ENCODE measurements at places on chromosomes 2 and 18.

GRCh38 chr2:20333738-20334137, 16.9 kb downstream of the PUM2 start:
- no peak for DNase-seq

GRCh38 chr18:45663403-45664045, 48.2 kb downstream of the SLC14A2 start:
- DNase-seq, result no peak

GRCh38 chr2:239747274-239747673, 277.9 kb downstream of the NDUFA10 start:
- peak; percentile 34 for DNase-seq

DNA sequence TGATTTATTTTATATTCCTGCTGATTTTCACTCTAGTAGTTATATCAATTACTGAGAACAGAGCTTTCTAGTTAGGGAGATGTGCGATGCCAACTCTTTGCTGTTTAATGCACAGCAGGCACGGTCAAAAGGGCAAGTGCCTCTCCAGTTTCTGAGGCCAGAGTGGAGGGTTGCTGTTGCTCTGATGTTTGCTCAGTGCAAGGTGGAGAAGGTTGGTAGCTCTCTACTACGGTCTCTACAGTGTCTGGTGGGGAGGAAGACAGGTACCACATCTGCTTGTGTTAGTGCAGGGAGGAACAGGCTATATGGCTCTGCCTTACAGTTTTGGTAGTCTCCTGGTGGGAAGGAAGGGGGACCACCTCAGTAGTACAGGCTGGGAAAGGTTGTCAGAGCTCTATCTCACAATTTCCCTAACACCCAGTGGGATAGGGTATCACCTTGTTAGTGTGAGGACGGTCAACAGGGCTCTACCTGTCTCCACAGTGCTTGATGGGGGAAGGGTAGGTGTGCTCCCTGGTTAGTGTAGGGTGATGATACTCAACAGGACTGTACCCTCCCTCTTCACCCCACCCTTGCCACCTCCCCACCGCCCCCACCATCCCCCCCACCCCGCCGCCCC, 85.9 kb downstream of the FANCL start:
- DNase-seq, result no peak

GRCh38 chr2:239581352-239581901, 180.6 kb upstream of the HDAC4 start:
- DNase-seq, result no peak

GRCh38 chr18:23259701-23260681, 124.7 kb downstream of the CABLES1 start:
- DNase-seq, result peak; percentile 40

DNA sequence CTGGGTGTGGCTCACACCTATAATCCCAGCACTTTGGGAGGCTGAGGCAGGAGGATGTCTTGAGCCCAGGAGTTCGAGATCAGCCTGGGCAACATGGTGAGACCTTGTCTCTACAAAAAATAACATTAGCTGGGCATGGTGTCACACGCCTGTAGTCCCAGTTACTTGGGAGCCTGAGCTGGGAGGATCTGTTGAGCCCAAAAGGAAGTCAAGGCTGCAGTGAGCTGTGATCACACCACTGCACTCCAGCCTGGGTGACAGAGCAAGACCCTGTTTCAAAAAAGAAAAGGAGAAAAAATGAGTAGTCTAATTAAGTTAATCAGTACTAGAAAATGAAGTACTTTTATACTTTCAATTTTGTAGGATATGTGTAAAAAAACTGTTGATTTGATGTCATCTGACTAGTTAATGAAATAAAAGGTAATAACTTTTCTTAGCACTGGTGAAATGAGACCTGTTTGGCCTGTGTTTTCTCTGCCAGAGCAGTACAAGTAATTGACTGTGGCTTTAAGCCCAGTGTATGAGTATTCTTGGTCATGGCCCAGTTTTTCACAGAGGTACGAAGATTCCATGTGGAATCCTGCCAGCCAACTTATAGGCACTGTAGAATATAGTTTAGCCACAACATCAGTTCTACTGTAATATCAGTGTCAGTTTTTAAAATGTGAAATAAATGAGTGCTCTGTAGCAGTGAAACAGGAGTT, 35.8 kb downstream of the MFSD6 start:
- DNase-seq, result no peak

DNA sequence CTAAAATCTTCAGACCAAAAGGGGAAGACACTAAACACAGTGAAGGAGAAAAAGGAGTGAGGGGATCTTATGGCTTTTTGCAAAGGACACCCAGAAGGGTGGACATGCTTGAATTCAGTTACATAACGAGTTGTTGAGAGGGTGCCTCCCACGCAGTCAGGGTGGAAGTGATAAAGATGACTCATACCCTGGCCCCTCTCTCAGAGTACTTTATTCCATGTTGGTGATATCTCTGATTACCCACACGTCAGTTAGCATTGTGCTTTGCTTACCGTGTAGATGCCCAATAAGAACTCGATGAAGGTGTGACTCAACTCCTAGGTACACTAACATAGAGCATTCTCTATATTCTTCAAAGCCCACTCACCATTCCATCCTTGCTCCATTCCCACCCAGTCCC, 44.4 kb downstream of the EN1 start:
- no peak for DNase-seq

DNA sequence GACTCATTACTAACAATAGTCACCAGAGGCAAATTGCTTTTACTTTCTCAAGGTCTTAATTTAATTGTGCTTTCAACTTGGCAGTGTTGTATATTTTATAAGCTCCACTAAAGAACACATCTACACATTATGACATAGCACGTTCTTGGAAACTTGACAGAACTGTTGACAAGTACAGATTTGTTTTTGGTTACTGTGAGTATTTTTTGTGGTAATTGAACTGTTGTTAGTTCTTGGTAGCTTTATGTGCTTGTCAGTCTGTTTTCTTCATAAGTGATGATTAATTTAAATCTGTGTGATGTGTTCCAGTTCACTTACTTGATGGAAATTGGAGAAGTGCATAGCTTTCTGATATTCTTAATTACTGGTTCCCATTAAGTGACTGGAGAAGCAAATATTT, 63.9 kb downstream of the COMMD1 start:
- DNase-seq, result no peak

- no peak for DNase-seq
These were observed 49.1 kb upstream of the CTAGE1 start for GRCh38 chr18:22466608-22467395.

- no peak for DNase-seq
These were observed 123.7 kb downstream of the TNS1 start for GRCh38 chr2:217878915-217879590.

- no peak for DNase-seq
These were observed 50.0 kb downstream of the SH3RF3 start for GRCh38 chr2:109178968-109179367.
